ENCODE measurements at places on chromosomes 3 and 15.

DNA sequence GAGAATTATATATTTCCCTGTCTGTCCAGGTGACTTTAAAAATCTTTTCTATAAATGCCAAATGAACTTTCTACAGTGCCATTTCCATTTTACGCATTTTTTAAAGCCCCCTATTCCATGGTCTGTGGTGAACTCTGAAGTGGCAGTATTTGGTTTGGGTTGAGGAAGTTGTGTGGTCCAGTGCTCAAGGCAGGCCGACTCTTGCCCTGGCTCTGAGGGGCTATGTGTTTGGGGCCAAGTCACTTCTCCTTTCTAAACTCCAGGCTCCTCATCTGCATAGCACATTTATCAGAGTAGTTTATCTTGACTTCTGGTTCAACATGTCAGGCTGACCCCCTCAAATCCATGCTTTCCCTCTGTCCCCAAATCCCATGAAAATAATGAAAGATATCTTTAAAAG is 14.1 kb downstream of the TTC21A start:
- no peak for DNase-seq

DNA sequence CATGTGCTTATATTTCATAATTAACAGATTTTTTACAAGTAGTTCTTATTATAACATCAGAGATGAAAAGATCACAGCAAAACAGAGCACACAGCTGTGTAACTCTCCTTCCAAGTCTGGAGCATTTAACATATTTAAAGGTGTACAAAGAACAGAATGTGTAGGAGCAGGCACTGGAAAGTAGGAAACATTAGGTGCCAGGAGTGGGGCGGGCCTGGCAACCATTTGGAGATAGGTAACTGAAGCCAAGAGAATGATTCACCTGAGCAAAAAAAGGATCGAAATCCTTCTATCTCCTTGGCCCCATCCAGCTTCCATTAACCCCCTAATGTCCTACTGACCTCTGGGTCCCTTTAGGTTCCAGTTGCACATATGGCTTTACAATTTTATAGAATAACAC is 2.3 kb upstream of the MYH15 start:
- DNase-seq: no peak

DNA sequence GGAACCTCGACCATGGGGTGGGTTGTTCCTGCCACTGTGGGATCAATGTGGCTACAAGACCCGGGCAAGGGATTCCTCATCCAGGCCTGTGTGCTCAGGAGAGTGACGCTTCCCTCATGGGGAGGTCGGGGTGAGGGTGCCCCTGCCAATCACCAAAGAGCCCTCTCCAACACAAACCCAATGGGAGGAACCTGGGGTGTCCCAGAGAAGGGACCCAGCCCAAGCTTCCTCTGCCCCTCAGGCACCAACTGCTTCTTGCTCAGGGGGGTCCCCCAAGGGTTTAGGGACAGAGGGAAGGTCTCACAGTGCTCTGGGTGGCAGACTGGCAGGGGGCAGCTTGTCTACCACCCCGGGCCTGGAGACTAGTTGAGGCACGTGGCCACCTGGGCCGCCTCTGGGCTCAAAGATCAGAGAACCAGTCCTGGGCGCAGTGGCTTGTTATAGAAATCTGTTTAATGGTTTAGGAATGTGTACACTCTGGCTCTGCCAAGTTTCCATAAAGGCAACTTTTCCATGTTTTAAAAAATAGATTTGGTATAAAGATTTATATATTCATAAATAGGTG is 26.6 kb downstream of the GP9 start:
- no peak for DNase-seq

DNA sequence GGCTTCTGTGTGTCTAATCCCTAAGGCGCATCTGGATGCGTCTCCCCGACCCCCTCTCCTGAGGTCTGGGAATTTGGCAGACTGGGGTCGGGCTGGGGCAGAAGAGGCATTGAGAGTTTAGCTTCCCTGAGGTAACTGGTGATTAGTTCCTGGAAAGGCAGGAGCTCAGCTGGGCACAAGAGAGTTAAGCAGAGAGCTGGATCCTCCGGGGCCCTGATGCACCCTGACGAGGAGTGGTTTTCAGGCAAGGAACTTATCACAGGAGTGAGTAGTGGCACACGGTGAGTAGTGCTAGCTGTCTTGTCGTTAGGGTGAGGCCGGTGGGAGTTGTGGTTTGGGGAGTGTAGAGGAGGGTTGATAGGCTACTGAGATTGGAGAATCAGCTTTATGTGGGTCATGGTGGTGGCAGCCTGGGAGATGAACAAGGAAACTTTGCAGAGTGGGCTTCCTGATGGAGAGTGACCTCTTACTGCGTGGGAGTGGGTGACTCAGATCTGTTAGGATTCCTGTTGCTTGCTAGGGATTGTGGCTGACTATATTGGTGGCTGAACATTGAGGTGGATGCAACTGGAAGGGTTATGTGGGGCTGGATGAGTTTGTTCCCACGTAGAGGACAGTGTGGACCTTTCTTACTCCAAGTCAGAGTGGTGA is 897 bp downstream of the RAD54L2 start:
- DNase-seq: peak; percentile 30

- no peak for DNase-seq
Measured at GRCh38 chr3:64255741-64256340, 30.6 kb upstream of the PRICKLE2 start.

GRCh38 chr3:8658306-8659212 is 14.0 kb upstream of the SSUH2 start:
- peak; percentile 35 for DNase-seq

DNA sequence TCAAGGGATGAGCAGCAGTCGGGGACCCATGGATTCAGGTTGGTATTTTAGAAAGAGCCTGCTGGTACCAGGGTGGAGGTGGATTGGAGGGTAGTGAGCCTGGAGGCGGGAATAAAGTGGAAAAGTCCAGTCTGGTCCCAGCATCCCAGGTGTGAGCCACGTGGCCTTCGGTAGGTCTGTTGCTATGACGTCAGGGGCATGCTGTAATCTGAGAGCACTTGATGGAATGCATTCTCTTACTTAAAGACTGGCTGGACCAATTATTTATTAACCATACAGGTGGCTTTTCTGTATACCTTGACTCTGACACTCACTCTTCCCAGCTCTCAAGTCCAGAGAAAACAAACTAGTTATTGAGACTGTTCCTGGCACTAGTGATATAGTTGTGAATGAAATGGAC is 389.9 kb upstream of the RGMA start:
- no peak for DNase-seq
